Esophagus muscularis mucosa (tissue), 4 donors: ENCODE measurements at places on chromosomes 4 and X. TPM values are rescaled to one million over a fixed set of nuclear protein-coding genes. Genes with fewer than 3 reads are reported as not detected.

- no peak overlapping the region for H3K4me3 ChIP-seq
- DNase-seq, result no peak
- no peaks in the 10 kb centered on the region for H3K27me3 ChIP-seq
- no peaks in the 10 kb centered on the region for H3K4me1 ChIP-seq
- no peaks in the 10 kb centered on the region for H3K36me3 ChIP-seq
Observed at GRCh38 chrX:6149060-6149872, 79.4 kb downstream of the NLGN4X start.

Gene ELF4
- total RNA-seq, result 6.2 TPM

Gene LPAR4
- 0.50 TPM for total RNA-seq

- H3K4me1 ChIP-seq, result peaks cover 43% of the 10 kb centered on the region
- no peaks in the 10 kb centered on the region for H3K36me3 ChIP-seq
- no peaks in the 10 kb centered on the region for H3K27me3 ChIP-seq
- no peak for DNase-seq
- no peak overlapping the region for H3K4me3 ChIP-seq
- H3K27ac ChIP-seq, result no peak overlapping the region
Observed at GRCh38 chr4:7328162-7328912, 106.4 kb downstream of the PSAPL1 start.

GRCh38 chr4:102560115-102560514 lies 59.0 kb downstream of the NFKB1 start:
- H3K27ac ChIP-seq, result peak overlapping the region; percentile 47
- peaks cover 33% of the 10 kb centered on the region for H3K4me1 ChIP-seq
- no peaks in the 10 kb centered on the region for H3K36me3 ChIP-seq

- H3K36me3 ChIP-seq, result no peaks in the 10 kb centered on the region
- peak; percentile 21 for DNase-seq
- H3K27ac ChIP-seq, result no peak overlapping the region
- no peaks in the 10 kb centered on the region for H3K4me1 ChIP-seq
Observed at GRCh38 chr4:20652226-20652885, 47.9 kb upstream of the PACRGL start.

Gene CLIC2
- 13.3 TPM for total RNA-seq

Gene XAGE1A
- total RNA-seq, result not detected

Gene TLR8
- total RNA-seq, result 1.6 TPM
